Adipocyte (in vitro differentiated cells): ENCODE measurements at places on chromosomes 7 and 10.

- no peak for DNase-seq
Measured at GRCh38 chr7:157715071-157715937, 378.5 kb downstream of the DNAJB6 start.

DNA sequence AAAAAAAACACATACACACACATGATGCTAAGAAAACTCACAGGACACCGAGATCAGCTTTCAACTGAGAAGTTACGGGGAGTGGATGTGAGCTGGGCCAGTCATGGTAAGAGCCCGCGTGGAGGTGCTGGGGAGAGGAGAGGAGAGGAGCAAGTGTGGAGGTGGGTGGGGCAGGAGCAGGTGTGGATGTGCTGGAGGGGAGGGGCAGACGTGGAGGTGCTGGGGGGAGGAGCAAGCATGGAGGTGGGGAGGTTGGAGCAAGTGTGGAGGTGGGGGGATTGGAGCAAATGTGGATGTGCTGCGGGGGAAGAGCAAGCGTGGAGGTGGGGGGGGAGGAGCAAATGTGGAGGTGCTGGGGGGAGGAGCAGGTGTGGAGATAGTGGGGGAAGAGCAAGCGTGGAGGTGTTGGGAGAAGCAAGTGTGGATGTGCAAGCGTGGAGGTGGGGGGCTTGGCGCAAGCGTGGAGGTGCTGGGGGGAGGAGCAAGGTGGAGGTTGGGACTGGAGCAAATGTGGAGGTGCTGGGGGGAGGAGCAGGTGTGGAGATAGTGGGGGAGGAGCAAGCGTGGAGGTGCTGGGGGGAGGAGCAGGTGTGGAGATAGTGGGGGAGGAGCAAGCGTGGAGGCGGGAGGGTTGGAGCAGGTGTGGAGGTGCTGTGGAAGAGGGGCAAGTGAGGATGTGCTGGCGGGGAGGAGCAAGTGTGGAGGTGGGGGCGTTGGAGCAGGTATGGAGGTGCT lies 24.5 kb upstream of the NCAPG2 start:
- DNase-seq: no peak

GRCh38 chr7:108257954-108258353 lies 127.8 kb upstream of the LAMB4 start:
- DNase-seq: no peak

- DNase-seq: no peak
Measured at GRCh38 chr10:13658264-13658663, 71.5 kb downstream of the PRPF18 start.

GRCh38 chr10:104351061-104351702 lies 2.5 kb upstream of the CFAP58 start:
- DNase-seq: peak; percentile 30
